Kidney capillary endothelial cell (primary cell): ENCODE measurements at places on chromosomes 16 and 17.
A peak's percentile ranks its signal among the peaks of the same experiment; 100 is the strongest.

DNA sequence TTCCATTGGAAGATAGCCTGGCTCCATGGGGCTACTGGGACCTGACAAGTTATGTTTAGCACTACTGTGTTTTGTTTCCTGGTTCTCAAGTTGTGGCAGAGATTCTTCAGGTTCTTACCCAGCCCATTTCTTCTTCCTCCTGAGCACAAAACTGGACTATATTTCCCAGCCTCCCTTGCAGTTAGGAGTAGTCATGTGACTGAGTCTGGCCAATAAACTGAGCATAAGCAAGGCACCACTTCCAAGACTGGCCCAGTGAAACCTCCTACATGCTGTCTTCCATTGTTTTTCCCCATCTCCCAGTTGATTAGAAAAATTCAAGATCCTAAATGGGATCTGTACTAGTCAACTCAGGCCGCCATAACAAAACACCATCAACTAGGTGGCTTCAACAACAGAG is 28.2 kb upstream of the RBBP6 start:
- no peak for DNase-seq

GRCh38 chr16:23941963-23942564 is 106.3 kb downstream of the PRKCB start:
- no peak for DNase-seq

- no peak for DNase-seq
Measured at GRCh38 chr17:81251094-81251708, 12.1 kb downstream of the NDUFAF8 start.

DNA sequence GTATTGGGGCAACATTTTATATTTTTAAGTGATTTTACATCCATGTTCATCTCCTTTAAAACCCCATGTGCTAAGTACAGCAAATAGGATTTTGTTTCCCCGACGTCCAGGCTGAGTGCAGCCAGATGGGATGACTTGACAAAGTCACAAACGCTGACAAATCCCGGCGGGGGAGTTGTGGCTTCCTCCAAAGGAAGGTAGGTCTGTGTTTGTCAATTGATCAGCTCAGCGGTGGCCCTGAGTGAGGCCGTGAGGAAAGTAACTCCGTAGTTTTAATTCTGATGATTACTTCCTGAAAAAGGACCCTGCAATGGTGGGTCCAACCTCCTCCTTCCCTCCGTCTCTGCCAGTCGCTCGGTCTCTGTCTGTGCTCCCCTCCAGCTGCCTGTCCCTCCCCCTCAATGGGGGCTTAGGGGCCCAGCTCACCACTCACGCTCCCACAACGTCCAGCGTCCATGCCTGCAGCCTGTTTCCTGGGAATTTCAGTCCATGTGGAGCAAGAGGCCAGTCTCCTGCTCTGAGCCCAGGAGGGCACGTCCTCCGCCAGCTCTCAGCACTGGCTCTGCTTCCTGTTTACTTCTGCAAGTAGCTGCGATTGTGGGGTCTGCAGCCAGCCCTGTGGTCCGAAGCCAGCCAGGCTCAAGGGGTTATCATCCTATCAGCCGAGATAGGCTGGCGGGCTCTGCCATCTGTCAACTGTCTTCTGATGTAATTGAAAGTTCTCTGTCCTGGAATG is 209.4 kb upstream of the FOXF1 start:
- peak; percentile 38 for DNase-seq

DNA sequence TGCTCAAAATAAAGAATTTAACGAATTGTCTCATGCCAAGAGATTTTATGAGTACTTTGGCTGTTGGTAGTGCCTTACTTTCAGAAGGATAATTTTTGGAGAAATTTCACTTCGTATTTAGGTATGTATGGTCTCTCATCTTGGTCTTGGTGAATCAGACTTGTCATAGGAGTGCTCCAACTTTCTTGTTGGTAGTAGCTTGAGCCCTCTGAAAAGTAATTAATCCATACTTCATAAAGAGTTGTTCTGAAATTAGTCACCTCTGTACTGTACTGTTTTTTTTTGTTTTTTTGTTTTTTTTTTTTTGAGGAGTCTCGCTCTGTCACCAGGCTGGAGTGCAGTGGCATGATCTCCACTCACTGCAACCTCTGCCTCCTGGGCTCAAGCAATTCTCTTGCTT is 11.6 kb downstream of the ZNRF1 start:
- DNase-seq = no peak

GRCh38 chr17:34692920-34693319 is 113.5 kb downstream of the TMEM132E start:
- no peak for DNase-seq

DNA sequence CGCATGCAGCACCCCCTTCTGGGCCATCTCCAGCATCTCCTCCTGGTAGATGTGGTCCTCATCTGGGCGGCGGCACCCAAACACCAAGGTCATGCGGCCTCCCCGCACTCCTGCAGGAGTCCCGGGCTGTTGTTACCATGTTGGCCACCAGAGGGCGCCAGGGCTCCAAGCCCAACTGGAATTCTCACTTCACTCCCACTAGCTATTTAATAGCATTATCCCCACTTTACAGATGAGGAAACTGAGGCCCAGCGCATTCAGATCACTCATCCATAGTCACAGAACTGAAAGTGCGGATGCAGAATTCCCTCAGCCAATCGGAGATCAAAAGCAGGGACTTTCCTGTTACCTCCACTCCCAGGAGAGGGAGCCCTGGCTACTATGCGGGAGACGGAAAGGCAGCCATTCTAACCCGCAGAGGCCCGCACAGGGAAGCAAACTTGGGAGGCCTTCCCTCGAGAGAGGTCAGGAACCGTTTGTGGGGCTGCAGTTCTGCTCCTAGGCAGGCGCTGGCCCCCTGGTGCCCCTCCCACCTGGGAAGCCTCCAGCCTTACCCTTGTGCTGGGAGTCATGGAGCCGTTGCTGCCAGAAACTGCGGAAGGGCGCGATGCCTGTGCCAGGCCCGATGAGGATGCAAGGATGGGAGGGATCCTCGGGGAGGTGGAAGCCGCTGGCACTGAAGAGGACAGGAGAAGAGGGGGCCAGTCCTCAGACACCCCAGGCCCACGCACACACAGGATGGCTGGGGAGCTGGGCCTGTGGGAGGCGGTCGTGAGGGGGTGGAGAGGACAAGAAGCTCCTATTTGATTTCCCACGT is 40.1 kb downstream of the NOS2 start:
- DNase-seq = peak; percentile 43

DNA sequence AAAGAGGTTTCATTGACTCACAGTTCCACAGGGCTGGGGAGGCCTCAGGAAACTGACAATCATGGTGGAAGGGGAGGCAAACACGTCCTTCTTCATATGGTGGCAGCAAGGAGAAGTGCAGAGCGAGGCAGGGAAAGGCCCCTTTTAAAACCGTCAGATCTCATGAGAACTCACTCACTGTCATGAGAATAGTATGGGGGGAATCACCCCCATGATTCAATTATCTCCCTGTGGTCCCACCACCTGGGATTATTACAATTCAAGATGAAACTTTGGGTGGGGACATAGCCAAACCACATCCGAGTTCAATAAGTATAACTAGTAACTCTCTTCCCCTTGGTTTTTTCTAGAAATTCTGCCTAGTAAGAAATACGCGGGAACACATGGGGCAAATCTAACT is 94.9 kb downstream of the AXIN2 start:
- DNase-seq = no peak

GRCh38 chr16:81810894-81811538 is 31.9 kb downstream of the PLCG2 start:
- no peak for DNase-seq

GRCh38 chr17:63479495-63480184 is 2.8 kb downstream of the ACE start:
- no peak for DNase-seq

GRCh38 chr17:47225436-47225858 is 16.3 kb downstream of the MYL4 start:
- peak; percentile 99 for DNase-seq

GRCh38 chr17:29066047-29066446 is 23.1 kb downstream of the PIPOX start:
- DNase-seq = no peak

DNA sequence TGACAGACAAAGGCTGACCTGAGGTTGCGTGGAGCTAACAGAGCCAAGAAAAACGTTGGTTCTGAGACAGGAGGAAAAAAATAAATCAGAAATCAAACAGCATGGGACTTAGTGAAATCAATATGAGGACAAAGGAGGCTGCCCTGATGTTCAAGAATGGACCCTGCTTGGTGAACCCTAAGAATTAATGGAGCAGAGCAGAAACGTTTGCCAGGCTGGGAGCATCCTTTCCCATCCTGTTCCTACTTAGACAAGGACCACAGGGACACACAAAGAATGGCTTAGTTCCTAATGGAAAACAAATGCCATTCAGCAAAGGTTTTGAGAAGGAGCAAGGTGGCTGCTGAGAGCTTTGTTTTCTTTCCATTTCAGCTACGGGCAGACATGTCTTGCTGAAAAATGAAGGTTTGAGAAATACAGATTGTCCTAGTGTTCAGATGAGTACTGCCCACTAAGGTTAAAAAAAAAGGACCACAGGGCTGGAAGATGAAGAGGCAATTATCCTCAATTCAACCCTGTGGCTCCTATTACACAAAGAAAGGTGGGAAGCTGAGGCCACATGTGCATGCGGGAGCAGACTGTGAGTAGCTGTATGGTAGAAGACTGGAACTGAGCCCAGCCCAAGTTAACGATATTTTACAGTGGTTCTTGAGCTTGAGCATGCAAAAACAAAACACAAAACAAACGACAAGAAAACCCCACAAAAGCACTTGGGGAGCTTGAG is 230.1 kb downstream of the SLC39A11 start:
- DNase-seq = no peak

DNA sequence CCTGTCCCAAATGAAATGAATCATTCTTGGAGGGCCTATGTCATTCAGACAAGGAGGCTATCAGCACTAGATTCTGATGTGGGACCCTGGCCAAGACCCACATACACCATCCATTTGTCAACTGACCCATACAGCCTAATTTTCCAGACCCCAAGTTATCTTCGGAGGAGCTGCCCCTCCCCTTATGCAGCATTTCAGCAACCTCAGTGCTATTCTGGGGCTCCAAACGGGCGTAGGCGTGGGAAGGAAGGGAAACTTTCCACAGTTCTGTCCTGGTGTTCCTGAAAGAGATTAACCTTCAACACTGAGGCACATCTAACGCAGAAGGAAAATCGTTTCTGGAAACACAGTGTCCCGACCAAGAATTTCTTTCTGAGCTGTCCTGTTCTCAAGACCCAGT is 86.7 kb downstream of the MYH11 start:
- no peak for DNase-seq

DNA sequence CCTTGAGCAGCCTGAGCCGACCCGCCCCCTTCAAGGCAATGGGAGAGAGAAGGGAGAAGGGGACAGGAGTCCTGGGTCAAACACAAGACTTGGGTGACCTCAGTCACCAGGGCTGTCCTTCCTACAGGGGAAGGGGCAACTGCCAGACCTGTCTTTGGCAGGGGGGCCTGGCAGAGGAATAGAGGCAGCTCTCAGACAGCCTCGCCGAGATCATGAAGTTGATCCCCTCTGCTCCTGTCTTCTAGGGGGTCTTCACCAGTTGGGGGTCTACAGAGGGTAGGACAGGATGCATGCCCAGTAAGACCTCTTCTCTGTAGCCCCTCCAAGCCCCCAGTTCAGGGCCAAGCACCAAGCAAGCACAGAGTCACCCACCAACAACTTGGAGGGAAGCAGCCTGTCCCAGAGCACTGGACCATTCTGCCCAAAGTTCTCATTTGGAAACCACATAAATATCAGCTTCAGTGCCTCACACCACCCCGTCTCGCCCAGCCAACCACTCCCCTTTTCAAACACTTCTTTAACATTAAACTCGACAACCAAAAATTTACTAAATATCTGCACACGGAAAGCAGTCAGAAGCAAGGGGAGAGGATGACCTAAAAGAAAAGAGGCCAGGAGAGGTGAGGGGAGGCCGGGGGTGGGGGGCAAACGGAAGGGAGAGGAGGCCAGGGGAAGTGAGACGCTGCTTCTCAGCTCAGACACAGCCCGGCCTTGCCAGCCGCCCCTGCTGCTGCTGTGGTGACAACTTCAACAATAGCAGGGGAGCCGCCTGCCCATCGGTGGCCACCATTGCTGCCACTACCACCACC is 7.7 kb downstream of the DOK4 start:
- no peak for DNase-seq

GRCh38 chr17:53470626-53471025 is 352.1 kb upstream of the KIF2B start:
- DNase-seq = no peak

DNA sequence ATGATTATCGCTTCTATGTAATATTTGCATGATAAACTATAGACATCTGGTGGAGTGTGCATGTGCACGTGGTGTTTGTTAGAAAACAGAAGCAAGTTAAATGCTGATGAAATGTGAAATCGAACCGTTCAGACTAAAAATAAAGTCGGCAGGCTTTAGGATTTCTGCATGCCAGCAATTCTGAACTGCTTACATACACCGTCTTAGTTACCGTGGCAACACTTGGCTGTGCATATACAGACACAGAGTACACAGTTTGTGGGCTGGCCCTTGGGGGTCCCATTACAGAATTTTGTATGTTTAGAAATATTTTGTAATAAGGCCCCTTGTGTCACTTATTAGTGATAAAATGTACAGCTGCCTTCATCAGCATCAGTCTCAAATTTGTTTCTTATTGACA is 605.5 kb downstream of the RBFOX1 start:
- no peak for DNase-seq

DNA sequence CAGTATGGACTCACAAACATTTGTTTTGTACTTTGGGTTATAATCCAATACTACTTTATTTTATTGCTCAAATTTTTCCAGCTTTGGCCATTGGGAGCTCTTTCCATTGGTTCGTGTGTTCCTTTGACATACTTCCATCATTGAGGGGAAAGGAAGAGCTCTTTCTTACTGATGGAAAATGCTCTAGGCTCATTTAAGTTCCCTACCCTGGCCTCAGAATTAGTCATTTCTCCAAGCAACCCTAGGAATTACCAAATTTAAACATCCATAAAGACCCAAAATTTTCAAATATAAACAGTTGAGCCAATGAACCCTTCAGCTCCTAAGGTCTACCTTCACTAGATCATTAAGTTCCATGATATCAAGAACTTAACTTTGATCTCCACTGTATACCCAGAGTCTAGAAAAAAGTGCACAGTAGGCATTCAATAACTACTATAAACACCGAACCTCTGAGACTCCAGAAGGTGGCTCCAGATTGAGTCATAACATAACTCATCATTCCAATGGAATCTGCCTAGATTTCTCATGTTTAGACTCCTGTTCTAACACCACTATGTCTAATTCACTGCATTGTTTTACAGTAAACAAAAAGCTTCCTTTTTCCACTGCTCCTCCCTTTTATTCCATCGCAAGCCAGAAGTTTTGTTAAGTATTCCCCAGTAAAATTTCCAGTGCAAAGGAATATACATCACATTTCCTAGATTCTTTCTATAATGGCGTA is 39.0 kb downstream of the SMURF2 start:
- peak; percentile 86 for DNase-seq

- DNase-seq = peak; percentile 77
Measured at GRCh38 chr17:34252444-34253138, 2.5 kb upstream of the CCL2 start.
